ENCODE measurements at places on chromosomes 16 and 17.

DNA sequence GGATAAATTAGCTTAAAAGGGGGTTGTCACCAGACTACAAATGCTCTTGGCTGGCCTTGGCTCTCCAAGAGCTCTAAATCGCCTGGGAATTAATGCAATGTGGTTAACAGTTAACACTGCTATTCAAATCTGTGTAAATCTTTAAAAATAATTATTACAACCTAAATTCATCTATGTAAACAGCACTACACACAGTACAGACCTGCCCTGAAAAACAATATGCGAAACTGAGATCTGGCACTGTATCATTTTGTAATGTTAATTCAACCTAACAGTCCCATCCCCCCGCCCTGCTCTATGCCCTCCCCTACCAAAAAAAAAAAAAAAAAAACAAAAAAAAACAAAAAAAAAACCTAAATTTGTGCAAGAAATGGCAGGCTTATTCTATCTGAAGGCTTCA lies 40.9 kb downstream of the DCUN1D3 start:
- no peak for DNase-seq

- no peak for DNase-seq
Measured at GRCh38 chr17:30717291-30718098, 107.0 kb downstream of the CRLF3 start.

DNA sequence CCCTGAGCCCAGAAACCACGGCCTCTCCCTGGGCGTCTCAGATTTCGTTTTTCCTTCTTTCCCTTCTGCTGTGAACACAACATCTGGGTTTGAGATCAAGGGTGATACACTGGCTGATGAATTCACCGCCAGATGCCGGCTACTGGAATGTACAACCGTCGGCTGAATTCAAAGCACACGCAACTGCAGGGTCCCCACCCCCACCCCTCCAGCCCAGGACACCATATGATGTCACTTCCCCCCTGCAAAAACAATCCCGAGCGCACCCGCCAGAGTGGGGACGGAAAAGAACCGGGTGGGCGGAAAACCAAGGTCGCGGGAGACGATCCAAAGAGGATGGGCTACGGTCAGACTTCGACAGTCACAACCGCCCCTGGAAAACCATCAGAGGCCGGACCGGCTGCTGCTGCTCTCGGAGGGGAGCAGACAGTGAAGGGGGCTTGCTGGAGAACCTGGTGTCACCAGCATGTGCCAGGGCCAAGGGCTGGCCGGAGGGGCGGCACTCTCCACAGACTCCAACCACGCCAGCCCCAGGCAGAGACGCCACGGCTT lies 23.3 kb downstream of the CEP295NL start:
- peak; percentile 61 for DNase-seq

- no peak for DNase-seq
Measured at GRCh38 chr17:4440021-4440420, 6.3 kb downstream of the SPNS3 start.

- DNase-seq = no peak
Measured at GRCh38 chr17:47878203-47879027, 17.6 kb upstream of the SP2 start.

- DNase-seq = no peak
Measured at GRCh38 chr17:45888392-45888791, 6.0 kb upstream of the MAPT start.

GRCh38 chr17:69900829-69901228 lies 174.2 kb upstream of the KCNJ16 start:
- no peak for DNase-seq

DNA sequence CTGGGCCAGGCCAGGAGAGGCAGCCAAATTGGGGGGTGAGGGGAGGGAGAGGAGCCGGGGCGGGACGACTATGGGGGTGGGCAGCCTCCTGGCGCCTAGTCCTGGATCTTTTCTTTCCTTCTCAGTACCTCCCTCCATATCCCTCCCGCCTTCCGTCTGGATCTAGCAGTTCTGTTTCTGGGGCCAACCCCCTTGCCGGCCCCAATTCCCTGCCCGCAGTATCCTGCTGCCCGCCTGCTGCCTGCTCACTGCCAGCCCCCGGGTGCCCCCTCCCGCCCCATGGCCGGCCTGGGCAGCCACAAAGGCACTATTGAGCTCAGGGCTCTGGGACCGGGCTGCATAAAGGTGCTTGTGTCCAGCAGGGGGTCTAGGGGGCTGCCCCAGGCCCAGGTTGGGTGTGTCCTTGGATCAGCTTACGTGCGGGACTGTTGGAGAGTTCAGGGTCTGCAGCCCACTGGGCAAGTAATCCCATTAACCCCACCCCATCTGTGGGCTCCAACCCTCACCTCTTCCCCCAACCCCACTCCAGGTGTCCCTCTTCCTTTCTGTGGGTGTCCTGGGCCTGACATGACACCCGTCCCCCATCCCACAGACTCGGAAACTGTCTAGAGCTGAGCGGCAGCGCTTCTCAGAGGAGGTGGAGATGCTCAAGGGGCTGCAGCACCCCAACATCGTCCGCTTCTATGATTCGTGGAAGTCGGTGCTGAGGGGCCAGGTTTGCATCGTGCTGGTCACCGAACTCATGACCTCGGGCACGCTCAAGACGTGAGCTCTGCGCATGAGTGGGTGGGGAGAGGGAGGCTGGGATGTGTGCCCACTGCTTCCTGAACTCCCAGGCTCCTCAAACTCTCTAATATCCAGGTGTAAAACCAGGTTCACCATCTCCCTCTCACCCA lies 2.0 kb downstream of the WNK4 start:
- no peak for DNase-seq

- DNase-seq = no peak
Measured at GRCh38 chr16:81481207-81481821, 36.7 kb downstream of the CMIP start.

DNA sequence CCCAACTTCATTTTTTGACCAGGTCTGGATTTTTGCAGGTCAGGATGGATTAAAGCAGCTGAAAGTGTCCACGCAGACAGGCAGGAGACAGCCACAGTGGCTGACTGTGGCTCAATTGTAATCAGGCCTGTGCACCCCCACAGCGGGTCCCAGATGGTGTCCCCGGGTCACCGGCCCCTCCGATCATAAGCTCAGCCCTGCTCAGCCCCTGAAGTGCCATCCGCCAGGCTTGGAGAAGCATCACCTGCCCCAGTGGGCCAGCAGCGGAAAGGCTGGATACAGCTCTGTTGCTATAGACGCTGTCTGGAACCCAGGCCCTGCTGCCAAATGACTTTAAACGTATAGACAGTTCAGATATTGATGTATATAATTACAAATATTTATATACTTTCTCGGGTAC lies 60.6 kb downstream of the RPH3AL start:
- DNase-seq = no peak

GRCh38 chr16:58306327-58306726 lies 11.5 kb upstream of the PRSS54 start:
- no peak for DNase-seq

GRCh38 chr16:83306961-83307593 lies 500.7 kb upstream of the HSBP1 start:
- DNase-seq = no peak

DNA sequence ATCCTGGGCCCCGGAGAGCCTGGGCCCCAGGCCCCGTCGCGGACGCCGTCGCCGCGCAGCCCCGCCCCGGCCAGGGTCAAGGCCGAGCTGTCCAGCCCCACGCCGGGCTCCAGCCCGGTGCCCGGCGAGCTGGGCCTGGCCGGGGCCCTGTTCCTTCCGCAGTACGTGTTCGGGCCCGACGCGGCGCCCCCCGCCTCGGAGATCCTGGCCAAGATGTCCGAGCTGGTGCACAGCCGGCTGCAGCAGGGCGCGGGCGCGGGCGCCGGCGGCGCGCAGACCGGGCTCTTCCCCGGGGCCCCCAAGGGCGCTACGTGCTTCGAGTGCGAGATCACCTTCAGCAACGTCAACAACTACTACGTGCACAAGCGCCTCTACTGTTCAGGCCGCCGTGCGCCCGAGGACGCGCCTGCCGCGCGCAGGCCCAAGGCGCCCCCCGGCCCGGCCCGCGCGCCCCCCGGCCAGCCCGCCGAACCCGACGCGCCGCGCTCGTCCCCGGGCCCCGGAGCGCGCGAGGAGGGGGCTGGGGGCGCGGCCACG lies 36.8 kb upstream of the ZC3H18 start:
- no peak for DNase-seq

DNA sequence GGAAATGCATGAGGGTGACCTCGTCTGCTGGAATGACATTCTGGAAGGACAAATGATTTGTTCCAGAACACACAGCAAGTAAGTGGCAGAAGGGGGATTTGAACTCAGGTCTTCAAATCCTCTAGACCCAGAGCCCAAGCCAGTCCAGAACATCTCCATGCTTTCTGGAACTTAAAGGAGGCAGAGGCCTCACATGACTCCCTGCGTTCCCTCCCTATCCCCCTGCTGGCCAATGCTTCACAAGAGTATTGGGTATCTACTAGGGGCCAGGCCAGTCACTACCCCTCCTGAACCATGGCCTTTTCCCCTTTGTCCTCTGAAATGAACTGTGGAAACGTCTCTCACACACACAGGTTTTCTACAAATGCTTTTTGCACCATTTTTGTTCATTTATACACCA lies 7.6 kb upstream of the BEAN1 start:
- DNase-seq = no peak

GRCh38 chr17:2954898-2955445 lies 108.4 kb downstream of the OR1D5 start:
- DNase-seq = peak; percentile 38

DNA sequence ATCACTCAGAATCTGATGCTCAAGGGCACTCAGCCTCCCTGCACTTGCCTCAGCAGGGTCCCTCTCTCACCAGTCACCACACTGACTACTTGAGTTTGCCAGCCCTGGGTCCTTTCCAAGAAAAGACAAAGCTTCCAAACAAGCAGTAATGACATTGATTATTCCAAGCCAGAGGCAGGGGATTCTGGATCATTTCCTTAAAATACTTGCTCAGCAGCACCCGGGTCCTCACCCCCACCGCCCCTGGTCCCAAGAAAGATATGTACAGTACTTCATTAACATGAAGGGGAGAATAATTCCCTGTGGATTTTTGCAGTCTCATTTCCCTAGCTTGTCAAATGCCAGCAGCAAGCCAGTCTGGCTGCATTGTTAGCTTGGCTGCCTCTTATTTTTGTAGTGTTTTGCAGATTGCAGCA lies 83.2 kb upstream of the GNAO1 start:
- no peak for DNase-seq

GRCh38 chr17:64117981-64118979 lies 11.7 kb downstream of the ERN1 start:
- DNase-seq = no peak

DNA sequence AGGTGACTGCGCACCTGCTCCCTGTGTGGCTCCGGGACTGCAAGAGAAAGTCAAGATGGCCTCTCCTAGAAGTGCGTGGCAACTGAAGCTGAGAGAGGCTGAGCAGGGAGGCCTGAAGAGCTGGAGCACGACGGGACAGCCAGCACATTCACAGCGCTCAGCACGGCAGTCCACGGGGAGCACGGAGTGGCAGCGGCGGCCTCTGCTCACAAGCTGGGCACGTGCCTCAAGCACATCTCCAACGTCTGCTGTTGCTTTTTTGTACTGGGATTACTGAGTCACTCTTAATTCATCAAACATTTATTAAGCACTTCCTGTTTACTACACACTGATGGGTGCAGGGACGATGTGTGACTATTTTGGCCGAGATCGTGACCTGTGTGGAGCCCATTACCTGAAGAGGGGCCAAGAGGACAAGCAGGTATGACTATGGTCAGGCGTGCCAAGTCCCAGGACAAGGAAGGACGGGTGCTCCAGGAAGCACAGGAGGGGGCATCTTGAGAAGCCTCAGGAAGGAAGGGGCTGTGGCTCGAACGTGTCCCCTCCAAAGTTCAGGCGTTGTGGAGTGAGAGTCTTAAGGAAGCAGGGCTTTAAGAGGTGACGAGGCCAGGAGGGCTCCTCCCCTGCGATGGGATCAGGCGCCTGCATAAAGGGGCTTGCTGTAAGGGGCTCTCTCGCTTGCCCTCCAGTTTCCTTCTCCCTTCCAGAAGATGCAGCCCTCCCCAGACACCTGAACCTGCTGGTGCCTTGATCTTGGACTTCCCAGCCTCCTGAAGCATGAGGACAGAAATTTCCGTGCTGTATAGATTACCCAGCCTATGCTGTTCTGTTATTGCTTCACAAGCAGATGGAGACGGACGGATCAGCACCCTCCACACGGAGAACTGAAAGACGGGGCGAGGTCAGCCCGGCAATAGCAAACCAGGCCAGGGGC lies 105.8 kb downstream of the ADCY9 start:
- DNase-seq = no peak

- no peak for DNase-seq
Measured at GRCh38 chr17:11109106-11109505, 131.9 kb upstream of the SHISA6 start.

GRCh38 chr16:85541619-85541979 lies 71.5 kb upstream of the GSE1 start:
- no peak for DNase-seq

DNA sequence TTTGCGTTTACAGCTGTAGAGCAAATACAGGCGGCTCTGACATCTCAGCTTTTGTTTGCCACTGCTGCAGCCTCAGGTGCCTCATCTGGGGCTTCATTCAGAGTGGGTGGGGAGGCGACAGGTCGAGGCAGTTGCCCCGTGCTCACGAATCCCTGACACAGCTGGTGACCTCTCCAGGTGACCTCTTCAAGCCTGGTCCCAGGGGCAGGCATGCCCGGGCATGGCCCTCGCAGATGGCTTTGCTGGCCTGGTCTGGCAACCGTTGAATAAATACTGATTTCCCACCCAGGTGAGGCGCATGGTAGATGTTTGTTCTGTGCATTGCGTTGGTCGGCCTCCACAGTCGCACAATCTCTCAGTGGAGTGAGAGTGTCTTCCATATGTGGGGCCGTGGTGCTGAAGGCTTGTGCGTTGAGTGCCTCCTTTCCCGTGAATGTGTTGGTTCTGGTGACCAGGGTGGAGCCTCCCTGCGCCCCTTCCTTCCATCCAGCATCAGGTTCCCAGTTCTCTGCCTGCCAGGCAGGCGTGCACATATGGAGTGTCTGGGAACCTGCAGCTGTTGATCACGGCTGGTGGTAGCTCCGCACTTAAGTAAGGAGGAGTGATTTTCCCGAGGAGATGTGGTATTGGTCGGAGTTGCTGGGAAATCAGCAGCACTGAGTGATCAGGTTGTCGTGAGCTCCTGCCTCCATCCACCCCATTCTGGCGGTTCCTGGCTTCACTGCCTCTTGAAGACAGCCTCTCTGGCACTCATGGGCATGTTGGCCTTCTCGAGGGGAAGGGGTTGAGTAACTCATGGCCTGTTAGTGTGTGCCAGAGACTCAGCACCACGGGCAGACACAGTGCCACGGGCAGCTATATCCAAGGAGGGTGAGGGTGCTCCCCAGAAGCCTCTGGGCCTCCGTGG lies 149.7 kb downstream of the RPTOR start:
- no peak for DNase-seq

DNA sequence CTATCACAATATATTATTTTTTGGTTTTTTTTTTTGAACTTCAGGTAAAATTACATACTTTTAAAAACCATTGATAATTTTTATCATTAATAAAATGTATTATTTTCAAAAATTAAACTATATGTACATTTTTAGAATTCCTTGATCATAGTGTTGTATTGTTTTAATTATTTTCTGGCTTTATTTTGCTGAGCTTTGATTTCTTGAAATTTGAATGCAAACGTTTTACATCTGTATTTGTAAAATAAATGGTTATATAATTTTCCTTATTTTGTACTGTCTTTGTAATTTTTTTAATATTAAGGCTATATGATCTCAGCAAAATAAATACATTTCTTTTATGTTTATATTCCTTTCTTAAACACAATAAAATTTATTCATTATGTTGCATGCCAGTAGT lies 125.6 kb downstream of the KIF2B start:
- no peak for DNase-seq

GRCh38 chr16:2751577-2752034 lies 832 bp upstream of the SRRM2 start:
- DNase-seq = no peak

Measured in brain pericyte (primary cell).